ENCODE measurements at places on chromosomes 5 and 9. TPM values are rescaled to one million over a fixed set of nuclear protein-coding genes. Genes with fewer than 3 reads are reported as not detected.

The SLC34A1 gene
- not detected for total RNA-seq

DNA sequence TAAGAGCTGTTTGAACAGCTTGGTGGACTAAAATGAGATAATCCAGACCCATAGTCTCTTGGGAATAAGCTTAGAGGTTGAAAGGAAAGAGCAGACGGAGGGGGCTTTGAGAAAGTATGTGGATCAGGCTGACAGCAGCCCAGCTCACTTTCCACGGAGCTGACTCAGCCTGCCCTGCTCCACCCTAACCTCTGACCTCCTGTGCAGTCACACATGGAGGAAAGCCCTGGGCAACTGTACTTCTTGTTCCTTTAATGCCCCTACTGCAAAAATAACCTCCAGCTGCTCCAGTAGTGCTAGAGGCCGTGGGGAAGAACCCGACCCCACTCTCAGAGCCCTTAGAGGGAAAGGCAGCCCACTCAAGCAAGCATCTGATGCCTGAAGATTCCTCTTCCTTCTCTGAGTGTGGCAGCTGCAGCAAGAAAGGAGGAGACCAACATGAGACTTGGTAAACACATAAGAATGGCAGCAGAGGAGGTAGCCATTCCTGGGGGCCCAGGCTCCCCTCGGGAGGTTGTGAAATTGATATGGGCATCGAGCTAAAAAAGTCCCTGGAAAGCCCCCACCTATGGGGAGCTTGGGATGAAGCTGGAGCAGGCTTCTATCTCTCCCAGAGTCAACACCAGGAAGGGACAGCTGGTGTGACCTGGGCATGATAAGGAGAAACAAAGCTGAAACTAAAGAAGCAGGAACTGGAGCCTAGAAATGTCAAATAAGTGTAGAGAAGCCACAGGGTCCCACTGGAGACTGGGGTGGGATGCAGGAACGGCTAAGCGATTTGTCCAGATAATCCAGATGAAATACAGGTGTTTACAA, 204.3 kb downstream of the PIK3R1 start:
- no peak overlapping the region for H3K27ac ChIP-seq
- no peaks in the 10 kb centered on the region for H3K27me3 ChIP-seq

DNA sequence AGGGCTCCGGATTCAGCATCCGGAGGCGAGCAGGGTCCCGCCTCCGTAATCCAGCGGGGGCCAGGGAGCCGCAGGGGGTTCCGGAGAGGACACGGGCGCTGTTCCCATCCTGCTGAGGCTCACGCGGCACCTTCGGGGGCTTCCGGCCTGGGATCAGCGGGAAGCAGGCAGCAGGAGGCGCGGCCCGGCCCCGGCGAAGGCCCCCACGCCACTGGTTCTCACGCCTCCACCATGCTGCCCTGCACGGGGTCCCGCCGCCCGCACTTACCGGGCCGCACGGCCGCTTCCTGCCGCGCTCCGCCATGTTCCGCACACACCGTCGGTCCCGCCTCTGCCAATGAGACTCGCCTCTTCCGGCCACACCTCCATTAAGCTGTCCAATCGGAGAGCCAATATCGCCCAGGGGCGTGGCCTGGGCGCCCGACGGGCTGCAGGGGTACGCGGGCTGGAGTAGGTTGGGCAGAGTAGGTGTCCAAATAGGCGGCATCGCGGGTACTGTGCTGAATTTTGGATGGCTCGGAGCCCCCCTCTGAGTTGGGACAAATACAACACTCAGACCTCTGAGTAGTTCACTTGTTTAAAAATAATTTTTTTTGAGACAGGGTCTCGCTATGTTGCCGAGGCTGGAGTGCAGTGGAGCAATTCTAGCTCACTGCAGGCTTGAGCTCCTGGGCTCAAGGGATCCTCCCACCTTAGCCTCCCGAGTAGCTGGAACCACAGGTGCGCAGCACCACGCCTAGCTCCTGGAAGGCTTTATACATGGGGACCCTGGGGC, at the start of gene SPOUT1:
SPOUT1 (minus strand) TSS at position 318 of the 775 bp plus-strand sequence; CDS start at position 304, 14 bp downstream.
- H3K4me1 ChIP-seq: peaks cover 12% of the 10 kb centered on the region
- H3K27ac ChIP-seq: peak within 1 kb of the TSS; percentile 74
- peaks cover 28% of the 10 kb centered on the region for H3K36me3 ChIP-seq

The INSL6 gene
- not detected for total RNA-seq

The SUSD3 gene
- 41.0 TPM for total RNA-seq

- no peaks in the 10 kb centered on the region for H3K27me3 ChIP-seq
- H3K4me3 ChIP-seq: no peak overlapping the region
- H3K4me1 ChIP-seq: peaks cover 41% of the 10 kb centered on the region
- no peaks in the 10 kb centered on the region for H3K36me3 ChIP-seq
These were observed 118.1 kb downstream of the TRIO start for GRCh38 chr5:14261235-14261634.

- no peak for DNase-seq
- H3K27me3 ChIP-seq: no peaks in the 10 kb centered on the region
- no peak overlapping the region for H3K27ac ChIP-seq
- no peak overlapping the region for H3K4me3 ChIP-seq
These were observed 300.7 kb downstream of the MSX2 start for GRCh38 chr5:175025077-175025476.

DNA sequence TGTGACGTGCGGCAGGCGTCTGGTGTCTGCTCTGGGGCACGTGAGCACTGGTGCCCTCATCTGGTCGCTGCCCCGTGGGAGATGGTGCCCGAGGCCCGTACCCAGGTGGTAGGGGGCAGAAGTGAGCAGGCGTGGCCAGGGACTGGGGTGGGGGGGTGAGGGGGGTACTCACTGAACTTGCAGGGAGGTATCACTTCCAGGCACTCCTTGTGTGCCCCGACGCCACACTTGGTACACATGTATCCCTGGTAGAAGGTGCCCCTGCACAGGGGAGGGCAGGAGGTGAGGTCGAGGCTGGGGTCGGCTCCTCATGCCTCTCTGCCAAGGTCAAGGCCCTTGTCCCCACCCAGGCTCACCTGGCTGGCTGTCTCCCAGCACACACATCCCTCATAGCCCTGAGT, 45.2 kb upstream of the SARDH start:
- DNase-seq: peak; percentile 46
- peak overlapping the region; percentile 59 for H3K27ac ChIP-seq
- peaks cover 63% of the 10 kb centered on the region for H3K4me1 ChIP-seq
- no peaks in the 10 kb centered on the region for H3K36me3 ChIP-seq
- no peak overlapping the region for H3K4me3 ChIP-seq
- no peaks in the 10 kb centered on the region for H3K27me3 ChIP-seq

The OLFML2A gene
- total RNA-seq: 0.76 TPM

The CDH6 gene
- not detected for total RNA-seq

The MCC gene
- 0.83 TPM for total RNA-seq

The ANGPTL2 gene
- total RNA-seq: not detected

DNA sequence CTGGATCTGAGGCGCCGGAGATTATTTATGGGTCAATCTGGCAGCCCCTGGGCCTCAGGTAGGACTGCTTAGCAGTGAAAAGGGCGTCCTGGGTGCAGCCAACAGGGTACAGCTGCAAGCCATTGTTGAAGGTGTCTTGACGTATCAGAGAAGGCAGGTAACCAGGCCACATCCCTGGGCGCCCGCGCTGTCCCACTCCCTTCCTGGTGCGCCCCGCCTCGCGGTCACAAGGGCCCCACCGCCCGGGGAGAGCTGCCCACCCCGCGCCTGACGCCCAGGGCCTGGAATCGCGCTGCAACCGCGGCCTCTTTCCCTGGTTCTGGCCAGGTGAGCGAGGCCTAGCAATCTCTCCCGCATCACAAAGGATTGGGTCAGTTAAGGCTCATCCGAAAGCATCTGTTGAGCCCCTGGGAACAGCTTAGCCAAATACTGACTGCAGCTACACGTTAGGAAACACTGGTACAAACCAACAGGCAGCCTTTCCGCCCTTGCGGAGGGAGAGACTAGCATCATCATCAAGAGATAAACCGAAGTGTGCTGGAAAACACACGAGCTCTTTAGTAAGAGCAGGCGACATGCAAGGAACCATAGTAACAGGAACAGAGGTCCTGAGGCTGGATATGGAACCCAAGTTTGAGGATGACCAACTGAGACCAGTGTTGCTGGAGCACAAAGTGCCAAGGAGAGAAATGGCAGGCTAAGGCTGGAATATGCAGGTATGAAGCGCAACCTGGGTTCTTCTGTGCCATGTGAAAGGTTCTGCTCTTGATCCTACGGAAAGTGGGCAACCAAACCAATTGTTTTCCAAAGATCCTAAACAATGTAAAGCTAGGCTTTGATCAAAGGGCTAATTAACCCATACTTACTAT, 3.6 kb downstream of the RPS23 start:
- H3K4me3 ChIP-seq: no peak overlapping the region
- H3K27me3 ChIP-seq: no peaks in the 10 kb centered on the region
- peaks cover 29% of the 10 kb centered on the region for H3K36me3 ChIP-seq
- DNase-seq: peak; percentile 19

The FAM163B gene
- total RNA-seq: not detected

The VPS13A gene
- 67.9 TPM for total RNA-seq

DNA sequence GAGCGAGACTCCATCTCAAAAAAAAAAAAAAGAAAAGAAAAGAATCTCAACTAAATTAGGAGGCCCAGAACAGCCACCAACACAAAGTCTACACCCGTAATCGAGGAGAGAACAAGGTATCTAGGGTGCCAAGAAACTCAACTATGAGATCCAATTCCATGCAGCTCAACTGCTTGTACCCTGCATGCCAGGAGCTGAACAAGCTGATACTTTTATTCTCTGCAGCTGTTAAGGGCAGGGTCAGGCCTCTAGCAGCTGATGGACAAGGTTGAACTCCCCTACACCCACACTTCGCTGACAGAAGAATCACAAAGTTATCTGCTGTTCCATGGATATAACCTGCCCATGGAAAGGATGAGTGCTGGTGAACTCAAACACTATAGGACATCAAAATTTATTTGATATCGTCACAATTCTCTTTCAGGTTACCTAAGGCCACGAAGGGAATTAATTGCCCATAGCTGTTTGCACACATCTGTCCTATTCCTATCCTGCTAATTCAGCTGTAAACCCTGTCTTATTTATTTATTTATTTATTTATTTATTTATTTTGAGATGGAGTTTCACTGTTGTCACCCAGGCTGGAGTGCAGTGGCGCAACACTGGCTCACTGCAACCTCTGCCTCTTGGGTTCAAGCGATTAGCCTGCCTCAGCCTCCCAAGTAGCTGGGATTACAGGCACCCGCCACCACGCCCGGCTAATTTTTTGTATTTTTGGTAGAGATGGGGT, 20.7 kb downstream of the UBAP2 start:
- H3K27ac ChIP-seq: no peak overlapping the region
- DNase-seq: no peak

DNA sequence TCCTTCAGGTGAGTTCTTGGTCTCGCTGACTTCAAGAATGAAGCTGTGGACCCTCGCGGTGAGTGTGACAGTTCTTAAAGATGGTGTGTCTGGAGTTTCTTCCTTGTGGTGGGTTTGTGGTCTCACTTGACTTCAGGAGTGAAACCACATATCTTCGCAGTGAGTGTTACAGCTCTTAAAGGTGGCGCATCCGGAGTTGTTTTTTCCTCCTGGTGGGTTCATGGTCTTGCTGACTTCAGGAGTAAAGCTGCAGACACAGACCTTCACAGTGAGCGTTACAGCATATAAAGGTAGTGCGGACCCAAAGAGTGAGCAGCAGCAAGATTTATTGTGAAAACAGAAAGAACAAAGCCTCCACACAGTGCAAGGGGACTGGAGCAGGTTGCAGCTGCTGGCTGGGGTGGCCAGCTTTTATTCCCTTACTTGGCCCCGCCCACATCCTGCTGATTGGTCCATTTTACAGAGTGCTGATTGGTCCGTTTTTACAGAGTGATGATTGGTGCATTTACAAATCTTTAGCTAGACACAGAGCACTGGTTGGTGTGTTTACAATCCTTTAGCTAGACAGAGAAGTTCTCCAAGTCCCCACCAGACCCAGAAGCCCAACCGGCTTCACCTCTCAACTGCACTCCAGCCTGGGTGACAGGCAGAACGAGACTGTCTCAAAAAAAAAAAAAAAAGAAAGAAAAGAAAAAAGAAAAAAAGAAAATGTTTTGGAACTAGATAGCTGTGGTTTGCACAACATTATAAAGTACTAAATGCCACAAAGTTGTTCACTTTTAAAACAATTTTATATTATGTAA, 9.1 kb upstream of the ERMP1 start:
- H3K4me3 ChIP-seq: peak overlapping the region; percentile 31
- no peaks in the 10 kb centered on the region for H3K36me3 ChIP-seq
- H3K27me3 ChIP-seq: no peaks in the 10 kb centered on the region
- H3K27ac ChIP-seq: no peak overlapping the region

The LEAP2 gene
- 5.9 TPM for total RNA-seq

DNA sequence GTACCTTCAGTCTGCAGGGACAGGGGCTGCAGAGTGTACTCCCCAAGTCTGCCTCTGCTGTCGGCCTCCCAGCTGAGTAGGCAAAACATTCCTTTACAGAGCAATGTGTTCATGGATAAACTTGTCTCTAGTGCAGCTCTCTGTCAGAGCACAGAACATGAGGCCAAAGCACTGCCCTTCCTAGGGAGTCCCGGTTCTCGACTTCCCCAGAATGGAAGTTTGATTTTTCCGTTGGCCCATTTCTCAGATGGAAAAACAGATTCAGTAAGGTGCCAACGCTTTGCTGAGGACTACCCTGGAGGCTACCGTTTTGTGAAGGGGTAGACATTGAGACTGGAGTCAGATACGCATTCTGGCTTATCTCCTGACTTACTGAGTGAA, 422 bp upstream of the TRIM32 start:
- no peak overlapping the region for H3K27ac ChIP-seq
- no peak for DNase-seq
- H3K4me1 ChIP-seq: peaks cover 26% of the 10 kb centered on the region
- no peaks in the 10 kb centered on the region for H3K27me3 ChIP-seq

The ANKH gene
- total RNA-seq: 71.3 TPM

DNA sequence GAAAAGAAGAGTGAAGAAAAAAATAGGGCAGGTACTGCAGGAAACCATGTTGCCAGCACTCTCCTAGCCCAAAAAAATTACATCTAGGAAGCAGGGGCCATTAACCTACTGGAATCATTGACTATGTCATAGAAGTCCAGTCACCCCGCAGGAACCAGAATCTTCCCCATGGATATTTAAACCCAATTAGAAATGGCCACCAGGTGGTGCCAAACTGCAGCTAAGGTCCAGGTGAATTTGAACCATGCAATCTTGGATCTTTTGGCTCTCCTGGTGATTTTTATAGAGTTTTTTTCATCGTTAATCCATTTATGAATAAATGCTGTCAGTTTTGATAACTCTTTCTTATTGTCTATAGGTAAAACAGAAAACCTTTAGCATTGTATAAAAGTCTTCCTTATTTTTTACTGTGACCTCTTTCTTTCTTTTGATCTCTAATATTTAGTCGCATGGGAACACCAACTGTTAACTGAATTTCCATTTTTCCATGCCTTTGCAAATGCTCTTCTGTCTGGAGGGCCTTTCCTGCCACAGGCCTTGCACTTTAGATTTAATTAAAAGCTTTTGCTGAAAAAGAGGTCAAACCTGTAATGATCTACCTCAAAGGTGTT, 147.5 kb upstream of the FGF10 start:
- peak; percentile 2 for DNase-seq
- no peak overlapping the region for H3K4me3 ChIP-seq
- H3K27ac ChIP-seq: no peak overlapping the region
- H3K36me3 ChIP-seq: no peaks in the 10 kb centered on the region
- H3K27me3 ChIP-seq: no peaks in the 10 kb centered on the region

DNA sequence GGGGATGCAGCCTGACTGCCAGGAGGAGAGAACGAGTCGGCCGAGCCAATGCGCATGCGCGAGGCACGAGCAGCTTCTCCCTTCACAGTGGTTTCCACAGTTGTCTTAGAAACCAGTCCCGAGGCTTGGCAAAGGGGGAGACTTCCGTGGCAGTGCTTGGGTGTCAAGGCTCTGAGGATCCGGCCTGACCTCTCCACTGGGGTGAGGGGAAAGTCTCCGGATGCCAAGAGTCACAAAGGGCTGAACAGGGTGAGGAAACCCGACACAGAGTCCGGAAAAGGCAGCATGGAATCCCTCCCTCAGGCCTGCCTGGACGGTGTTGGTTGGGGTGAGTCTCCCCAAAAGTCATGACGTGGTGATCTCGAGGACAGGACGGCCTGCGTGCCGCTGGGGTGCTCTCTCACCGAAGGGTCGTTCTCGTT, 475.5 kb downstream of the SPATA31A7 start:
- DNase-seq: no peak
- no peaks in the 10 kb centered on the region for H3K27me3 ChIP-seq
- H3K4me3 ChIP-seq: no peak overlapping the region
- H3K4me1 ChIP-seq: no peaks in the 10 kb centered on the region

Measured in B cell (primary cell).